ENCODE measurements at places on chromosomes 5 and 9.

DNA sequence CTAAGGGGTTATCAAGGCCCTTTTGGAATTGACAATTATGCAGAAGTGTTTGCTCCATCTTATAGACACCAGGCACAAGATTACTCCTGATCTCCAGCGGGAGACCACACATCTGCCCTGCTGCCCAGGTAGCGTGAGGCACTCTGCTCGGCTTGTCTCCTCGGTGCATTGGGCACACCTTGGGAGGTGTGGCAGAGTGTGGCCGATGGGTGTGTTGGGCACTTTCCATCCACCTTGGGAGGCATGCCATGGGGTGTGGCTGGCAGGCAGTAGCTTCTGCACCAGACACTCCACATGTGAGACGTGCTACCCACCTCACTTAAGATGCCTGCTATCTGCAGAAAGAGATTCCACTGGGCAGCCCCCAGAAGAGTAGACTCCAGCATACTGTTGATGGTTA is 54.1 kb downstream of the GADD45G start:
- DNase-seq, result no peak

- no peak for DNase-seq
Measured at GRCh38 chr5:133714161-133714915, 102.0 kb upstream of the FSTL4 start.

- DNase-seq, result no peak
Measured at GRCh38 chr9:93127395-93127911, 6.6 kb downstream of the NINJ1 start.

DNA sequence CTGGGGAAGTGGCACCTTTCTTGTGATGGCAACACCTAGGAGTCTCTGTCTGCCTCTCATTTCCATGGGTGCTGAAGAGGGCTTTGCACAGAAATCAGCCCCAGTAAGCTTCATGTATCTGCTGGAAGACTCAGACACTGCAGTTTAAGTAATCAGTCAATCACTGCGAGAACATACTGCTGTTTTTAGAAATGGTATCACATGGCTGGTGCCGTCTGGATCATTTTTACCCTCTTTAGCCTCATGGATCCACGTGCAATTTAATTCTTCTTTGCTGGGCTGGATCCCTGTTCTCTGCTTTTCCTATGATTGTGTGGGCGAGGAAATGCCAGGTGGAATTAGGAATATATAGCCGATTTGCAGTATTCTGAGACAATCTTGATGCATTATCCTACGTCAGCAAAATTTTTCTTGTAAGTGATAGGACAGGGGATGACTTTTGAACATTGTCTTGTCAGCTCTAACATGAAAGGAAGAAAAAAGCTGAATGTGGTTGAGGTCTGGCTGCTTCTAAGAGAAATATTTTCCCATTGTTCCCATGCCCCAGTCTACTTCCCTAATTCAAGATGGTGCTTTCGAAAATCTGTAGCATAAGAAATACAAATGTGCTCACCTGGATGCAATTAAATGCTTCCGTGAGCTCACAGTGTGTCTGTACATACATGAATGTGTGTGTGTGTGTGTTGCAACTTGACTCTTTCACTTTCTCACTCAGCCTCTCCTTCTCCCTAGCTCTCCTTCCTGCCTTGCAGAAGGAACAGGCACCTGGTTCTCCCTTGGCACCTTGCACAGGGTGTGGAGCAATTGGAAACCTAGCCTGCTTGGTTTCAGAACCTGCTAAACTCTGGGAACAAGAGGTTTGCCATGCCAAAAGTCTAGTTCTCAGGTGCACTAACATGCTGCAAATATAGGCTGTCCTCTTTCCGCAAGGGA is 281.6 kb downstream of the NTRK2 start:
- DNase-seq, result no peak

- no peak for DNase-seq
Measured at GRCh38 chr9:136563646-136564325, 17.9 kb upstream of the NOTCH1 start.

GRCh38 chr5:96634881-96635280 is 27.3 kb upstream of the CAST start:
- DNase-seq, result no peak

DNA sequence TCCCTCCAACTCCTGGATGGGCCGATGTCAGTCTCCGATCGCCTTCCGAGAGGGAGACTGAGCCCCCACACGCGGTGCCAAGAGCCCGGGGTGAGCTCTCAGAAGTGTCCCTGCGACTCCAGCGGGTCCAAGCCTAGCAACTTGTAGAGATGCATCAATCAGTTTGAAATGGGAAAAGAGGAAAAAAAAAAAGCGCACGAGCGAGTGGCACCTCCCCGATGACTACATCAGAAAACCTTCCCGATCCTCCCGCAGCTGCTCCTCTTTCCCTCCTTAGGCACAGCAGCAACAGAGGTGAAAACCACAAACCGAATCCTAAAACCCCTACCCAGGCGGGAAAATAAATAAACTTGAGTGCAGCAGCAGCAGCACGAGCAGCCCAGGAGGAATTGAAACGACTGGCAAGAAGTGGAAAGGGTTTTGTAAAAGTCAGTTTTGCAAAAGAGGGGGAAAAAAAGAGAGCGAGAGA is 1.0 kb upstream of the EFNA5 start:
- no peak for DNase-seq

- DNase-seq, result no peak
Measured at GRCh38 chr9:112325127-112325526, 8.3 kb downstream of the PTBP3 start.

- DNase-seq, result no peak
Measured at GRCh38 chr9:93072383-93072795, 13.9 kb downstream of the SUSD3 start.

DNA sequence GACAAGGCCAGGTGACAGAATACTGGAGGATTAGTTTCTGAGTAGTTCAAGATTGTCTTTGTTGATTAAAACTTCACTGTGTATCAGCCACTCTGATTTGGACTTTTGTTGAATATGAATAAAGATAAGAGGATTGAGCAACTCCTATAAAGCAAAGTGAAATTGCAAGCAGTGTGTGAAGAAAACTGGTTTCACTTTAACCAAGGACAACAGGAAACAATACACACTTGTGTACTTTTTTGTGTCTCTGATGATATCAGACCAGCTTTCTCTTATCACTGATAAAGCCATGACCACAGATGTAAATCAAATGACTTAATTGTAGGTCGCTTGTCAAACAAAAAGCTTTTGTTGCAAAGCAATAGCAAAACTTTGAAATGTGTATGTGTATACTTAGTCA is 268.6 kb downstream of the FER start:
- DNase-seq, result no peak

DNA sequence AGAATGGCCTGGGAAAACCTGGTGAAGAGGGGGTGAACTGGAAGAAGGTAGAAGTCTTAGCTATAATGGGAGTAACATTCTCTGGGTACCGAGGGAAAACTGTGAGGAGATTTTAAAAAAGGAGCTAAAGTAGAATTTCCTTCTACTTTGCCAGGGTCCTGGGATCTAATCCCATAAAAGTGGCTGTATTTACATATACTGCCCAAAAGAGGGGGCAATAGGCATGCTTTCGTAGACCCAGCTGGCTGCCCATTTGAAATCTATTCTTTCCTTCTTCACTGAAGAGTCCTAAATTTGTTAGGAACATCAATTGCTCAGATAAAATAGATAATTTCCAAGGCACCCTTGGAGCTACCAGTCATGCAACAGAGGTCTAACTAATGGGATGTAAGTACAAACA is 159.2 kb downstream of the CDC42SE2 start:
- DNase-seq, result no peak

- DNase-seq, result no peak
Measured at GRCh38 chr5:178780581-178781498, 50.4 kb upstream of the ZNF354A start.

GRCh38 chr9:114889802-114890224 is 40.6 kb downstream of the TNFSF8 start:
- DNase-seq, result no peak

DNA sequence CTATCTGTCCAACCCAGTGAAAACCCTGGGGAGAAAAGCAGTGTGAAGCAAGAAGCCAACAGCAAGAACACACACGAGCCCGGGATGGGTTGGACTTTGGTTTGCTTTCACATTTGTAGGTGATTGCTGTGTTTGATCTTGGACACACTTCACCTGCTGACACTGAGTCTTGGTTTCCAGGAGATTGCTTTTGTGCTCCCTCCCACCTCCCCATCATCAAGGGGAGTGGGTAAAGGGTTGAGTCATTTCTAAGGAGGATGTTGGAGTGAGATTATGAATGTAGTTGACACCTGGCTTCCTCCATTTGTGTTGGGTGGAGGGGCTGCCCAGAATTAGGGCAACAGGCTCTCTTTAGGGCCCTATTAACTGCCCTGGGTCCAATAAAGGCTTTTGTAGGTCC is 37.5 kb downstream of the ANKDD1B start:
- DNase-seq, result no peak

Measured in stimulated activated CD8-positive, alpha-beta memory T cell treated with anti-CD3 and anti-CD28 coated beads, Interleukin-15, amount 100 ng/mL, for 24 hours (primary cell).